GM23248 (cell line): ENCODE measurements at places on chromosomes 13 and 19. TPM values are rescaled to one million over a fixed set of nuclear protein-coding genes. Genes with fewer than 3 reads are reported as not detected.
A peak's percentile ranks its signal among the peaks of the same experiment; 100 is the strongest.

GRCh38 chr13:112202266-112202665 lies 135.3 kb downstream of the SOX1 start:
- no peak for DNase-seq

The FGF9 gene
- 0.39 and 0.75 TPM in 2 replicates for polyA plus RNA-seq

DNA sequence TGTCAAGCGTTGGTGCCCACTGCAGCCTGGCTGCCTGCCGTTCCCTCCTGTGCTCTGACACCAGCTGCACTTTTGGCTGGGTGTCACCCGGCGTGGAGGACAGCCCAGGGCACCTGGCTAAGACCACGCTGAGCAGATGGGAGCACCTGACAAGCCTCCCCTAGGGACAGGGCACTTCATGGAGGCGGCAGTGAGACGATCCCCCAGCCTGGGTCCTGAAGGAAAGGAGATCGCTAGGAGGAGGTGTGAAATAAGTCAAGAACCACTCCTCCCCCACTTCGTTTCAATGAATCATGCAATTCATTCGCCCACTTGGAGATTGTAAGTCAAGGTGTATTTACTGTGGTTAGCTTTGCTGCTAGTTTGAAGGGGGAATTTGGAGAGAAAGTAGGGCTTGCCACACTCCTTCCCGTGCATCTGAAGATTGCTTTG lies 38.8 kb downstream of the VSTM2B start:
- no peak for DNase-seq

- DNase-seq, result peak; percentile 88
Observed at GRCh38 chr13:29457299-29457698, 138.2 kb downstream of the SLC7A1 start.

GRCh38 chr19:17109962-17110598 lies 34.5 kb downstream of the MYO9B start:
- no peak for DNase-seq

- peak; percentile 98 for DNase-seq
Observed at GRCh38 chr19:48568345-48568886, 16.4 kb downstream of the SULT2B1 start.

DNA sequence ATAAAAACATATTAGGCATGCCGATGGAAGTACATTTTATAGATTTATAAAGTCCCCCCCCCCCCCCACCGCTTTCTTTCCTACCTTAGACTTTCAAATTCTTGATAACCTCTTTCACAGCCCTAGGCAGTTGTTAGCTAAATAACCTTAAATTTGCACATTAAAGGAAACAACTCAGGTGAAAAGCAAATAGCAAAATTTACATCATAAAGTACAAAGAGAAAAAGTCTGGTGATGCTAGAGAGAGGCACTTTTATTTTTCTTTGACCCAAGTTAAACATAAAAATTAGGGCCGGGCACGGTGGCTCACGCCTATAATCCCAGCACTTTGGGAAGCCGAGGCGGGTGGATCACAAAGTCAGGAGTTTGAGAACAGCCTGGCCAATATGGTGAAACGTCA lies 15.0 kb upstream of the UBAC2 start:
- DNase-seq, result no peak
